Effector CD8-positive, alpha-beta T cell (primary cell): ENCODE measurements at places on chromosomes 5 and 9.

DNA sequence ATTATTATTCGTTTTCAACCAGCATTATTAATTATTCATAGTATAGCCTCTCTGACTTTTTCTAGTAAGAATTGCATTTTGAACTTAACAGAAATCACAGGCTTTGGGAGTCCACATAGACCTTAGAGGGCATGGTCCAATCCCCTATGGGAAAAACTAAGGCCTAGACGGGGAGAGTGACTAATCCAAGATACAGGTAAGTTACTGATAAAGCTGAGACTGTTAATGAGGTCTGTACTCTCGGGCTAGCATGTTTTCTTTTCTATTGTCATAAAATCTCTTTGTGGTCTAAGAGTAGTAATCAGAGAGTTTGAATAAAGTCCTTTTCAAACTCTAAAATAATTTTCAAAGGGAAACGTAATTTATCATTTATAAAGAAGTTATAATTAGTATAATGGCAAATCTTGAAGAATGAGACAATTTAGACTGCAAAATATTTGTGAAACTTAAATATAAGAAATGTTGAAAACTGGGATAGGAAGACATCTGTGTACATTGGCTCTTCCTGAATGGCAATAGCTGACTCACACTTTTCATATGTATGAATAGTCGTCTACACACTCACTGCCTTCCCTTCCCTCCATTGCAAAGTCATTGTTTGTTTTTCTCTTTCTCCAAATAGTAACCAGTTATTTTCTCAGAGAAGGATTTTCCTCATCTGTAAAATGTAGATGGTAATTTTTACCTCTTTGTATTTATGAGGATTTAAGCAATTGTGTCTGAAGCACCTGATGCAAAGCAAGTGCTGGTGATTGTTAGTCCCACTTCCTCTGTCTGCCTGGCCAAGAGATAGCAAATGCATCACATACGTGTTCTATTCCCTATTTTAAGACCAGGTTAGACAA lies 207.9 kb upstream of the CD180 start:
- DNase-seq: no peak

DNA sequence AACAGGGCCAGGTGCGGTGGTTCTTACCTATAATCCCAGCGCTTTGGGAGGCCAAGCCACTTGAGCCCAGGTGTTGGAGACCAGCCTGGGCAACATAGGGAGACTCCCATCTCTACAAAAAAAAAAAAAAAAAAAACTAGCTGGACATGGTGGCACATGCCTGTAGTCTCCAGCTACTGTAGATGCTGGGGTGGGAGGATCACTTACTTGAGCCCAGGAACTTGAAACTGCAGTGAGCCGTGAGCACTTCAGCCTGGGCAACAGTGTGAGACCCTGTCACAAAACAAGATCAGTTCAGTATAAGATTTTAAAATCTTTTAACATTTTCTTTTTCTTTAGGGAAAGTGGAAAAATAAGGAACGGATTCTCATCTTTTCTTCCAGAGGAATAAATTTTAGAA lies 2.5 kb downstream of the BRIX1 start:
- no peak for DNase-seq

DNA sequence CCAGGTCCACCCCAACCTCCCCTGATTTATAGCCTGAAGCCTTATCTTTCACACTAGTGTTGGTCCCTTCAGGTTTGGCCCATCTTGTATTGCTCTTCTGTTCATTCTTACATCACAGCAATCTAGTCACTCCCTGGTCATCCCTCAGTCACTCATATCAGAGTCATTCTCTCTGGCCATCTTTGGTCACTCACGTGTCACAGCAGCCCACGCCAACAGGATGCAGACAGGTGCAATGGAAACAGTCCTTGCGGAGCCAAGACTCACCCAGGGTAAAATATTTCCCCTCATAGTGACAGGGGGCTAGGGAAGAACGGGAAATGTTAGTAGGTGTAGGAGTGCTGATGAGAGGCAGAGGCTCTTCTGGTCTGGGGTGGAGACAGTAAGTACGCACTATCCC lies 610 bp downstream of the MSMP start:
- DNase-seq: no peak

DNA sequence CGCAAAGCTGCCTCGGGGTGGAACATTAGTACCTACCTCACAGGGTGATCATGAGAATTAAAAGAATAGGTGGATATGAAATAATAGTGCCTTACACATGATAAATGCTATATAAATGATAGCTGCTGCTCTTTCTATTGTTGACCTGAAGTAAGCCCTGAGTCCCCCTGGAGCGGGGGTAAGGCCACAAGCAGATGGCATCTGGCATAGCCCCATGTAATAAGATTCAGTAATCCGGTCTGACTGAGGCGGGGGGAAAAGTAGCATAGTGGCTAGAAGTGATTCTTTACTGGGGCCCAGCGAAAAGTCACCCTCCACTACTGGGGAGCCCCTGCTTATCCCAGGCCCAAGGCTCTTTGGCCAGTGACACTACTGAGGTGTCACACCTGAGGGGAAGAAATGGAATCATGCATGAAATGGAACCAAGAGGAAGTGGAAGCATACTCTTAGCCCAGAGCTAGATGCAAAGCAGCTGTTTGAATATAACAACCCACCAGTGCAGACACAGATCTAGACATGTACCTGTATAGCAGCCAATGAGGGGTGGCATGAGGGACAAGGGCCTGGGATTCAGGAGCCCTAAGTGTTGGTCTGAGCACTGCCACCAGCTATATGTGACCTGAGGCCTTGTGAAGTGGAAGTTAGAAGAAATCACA lies 16.1 kb upstream of the FGFR4 start:
- no peak for DNase-seq

DNA sequence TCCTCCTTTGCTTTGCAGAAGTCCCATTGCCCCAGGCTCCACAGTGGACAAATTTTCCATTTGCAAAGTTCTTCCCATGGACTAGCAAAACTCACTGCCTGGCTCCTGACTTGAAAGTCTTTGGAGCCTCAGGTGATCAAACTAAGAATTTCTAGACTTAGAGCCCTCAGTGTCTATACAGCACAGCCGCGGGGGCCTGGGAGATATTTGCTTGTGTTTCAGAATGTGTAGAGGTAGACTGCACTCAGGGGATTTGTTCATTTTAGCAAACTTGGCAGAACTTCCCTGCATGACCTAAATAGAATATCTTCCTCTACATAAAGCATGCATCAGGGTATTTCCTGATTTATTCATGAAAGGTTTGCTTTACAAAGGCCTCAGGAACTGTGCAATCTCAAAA lies 384.2 kb upstream of the ZNF462 start:
- no peak for DNase-seq

DNA sequence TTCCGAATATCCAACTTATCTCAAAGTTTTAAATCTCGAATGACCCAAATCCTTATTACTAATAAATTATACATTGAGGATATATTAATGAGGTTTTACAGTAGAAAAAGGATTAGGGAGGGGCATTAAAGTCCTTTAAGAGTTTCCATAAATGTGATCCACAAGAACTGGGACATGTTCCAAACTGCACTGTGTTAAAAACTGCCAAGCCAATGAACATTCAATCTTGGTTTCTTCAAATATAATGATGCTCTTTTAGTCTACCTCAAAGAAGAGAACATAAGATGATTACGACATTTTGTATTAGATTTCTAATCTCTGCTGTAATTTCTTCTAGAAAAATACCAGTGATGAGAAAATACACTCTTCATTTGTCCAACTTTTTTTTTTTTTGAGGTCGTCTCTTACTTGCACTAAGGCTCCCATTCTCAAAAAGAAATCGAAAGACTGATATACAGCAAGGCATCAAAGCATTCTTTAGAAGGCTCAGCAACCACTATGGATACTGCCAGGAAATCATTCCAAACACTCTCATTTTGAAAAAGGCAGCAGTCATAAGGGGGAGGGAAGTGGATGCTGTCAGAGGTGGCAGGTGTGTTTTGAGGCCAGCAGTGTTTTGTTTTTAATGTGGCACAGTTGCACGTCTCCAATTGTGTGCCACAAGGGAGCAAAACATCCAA lies 1.7 kb downstream of the PTAR1 start:
- DNase-seq: no peak

DNA sequence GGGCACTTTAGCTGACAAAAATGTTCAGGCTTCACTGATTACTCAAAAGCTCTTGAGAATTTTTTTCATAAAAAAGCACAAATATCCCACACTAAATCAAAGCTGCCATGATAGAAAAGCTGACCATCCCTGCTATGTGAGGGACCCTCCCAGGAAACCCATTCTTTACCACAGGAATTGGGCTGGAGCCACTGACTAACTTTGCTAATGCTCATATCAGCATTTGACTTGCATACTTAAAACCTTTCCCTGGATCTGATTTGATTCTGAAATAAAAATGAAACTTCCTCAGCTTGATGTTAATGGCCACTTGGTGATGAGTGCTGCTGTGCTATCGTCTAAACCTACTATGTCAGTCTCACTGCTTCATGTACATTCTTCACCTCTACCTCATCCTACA lies 243.6 kb downstream of the PRELID2 start:
- no peak for DNase-seq

- no peak for DNase-seq
Measured at GRCh38 chr5:171984748-171985419, 21.6 kb downstream of the FBXW11 start.

- no peak for DNase-seq
Measured at GRCh38 chr9:123131993-123132392, 98.5 kb downstream of the GPR21 start.

DNA sequence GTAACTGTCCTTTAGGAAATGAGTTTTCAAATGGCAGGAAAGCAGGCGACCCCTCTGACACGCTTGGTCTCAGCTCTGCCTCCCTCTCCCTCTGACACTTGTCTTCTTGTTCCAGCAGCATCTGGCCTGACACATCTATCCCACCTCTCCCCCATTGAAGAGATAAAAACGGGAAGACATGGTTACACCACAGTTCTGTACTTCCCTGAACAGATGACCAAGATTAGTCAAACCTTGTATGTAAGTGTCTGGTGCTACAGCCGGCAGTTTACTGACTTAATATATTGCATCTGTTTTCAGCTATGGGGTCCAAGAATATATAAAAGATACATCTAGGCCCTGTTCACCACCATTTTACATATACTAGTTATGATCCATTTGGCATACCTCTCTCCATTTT lies 29.6 kb upstream of the MLLT3 start:
- DNase-seq: no peak

DNA sequence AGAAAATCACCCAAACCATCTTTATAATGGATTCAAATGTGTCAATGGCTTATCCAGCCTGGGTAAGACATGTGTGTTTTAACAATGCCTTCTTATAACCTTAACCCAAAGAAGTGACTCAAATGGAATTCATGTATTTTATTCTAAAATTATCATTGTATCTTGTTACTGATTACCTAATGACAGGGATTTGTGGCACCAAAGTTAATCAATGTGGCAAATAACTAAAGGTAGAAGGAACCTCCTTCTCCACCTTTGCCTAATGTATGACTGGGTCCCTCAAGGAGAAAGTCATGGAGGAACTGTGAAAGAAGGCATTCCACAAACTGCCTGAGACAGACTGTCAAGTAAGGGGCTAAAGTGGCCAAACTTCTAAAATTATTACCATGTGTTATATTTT lies 84.4 kb upstream of the ITGA1 start:
- no peak for DNase-seq

- no peak for DNase-seq
Measured at GRCh38 chr9:1490341-1491232, 440.4 kb downstream of the DMRT2 start.

- peak; percentile 35 for DNase-seq
Measured at GRCh38 chr9:38160613-38161215, 91.7 kb upstream of the SHB start.
